KG1 (cell line): ENCODE measurements at places on chromosomes 2 and 18.

- DNase-seq, result no peak
These were observed 26.2 kb downstream of the TFPI start for GRCh38 chr2:187528042-187528441.

DNA sequence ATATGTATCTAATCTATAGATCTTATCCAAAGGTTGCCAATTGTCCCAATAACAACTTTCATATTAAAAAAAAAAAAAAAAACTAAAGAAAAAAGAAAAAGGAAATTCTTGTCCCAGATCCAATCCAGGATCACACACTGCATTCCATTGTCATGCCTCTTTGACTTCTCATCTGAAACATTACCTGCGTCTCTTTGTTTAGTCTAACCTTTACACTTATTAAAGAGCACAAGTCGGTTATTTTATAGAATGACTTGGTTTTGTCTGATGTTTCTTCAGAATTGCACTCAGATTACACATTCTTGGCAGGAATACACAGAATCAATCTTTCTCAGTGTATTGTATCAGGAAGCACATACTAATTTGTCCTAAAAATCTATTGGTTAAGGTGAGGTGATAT lies 392.5 kb upstream of the KLHL29 start:
- no peak for DNase-seq

DNA sequence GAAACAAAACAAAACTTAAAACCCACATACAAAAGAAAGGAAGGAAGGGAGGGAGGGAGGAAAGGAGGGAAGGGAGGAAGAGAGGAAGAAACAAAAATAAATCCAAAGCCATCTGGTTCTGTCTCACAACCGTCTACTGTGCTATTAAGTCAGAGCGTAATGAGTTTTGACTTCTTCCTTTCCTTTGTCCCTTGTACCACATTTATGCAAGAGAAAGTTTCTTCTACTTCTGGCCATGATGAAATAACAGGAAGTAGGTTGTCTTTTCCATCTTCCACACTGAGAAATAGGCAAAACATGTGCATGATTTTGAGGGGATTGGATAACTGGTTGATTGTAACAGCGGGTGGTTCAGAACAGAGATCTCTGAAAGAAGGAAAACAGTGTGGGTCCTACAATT lies 121.4 kb downstream of the CTAGE1 start:
- no peak for DNase-seq

DNA sequence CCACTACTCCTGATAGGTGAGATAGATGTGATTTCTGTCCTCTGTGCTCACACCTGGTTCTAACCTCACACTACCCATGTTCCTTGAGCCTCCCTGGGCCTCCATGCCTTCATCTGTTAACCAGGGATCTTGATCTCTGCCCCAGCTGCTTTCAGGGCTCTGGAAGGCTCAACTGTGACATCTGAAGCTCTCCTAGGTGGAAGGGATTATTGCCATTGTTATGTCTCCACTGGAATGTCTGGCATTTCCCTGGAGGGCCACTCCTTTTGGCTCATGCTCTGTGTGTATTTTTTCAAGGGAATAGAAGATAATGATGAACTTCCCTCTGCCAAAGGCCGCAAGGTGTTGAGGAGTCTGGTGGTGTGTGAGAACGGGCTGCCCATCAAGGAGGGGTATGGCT lies 41.2 kb downstream of the PCARE start:
- DNase-seq, result no peak
